ENCODE measurements at places on chromosomes 1 and 21.
A peak's percentile ranks its signal among the peaks of the same experiment; 100 is the strongest.

- no peak for DNase-seq
These were observed 11.5 kb downstream of the CNST start for GRCh38 chr1:246577720-246578106.

DNA sequence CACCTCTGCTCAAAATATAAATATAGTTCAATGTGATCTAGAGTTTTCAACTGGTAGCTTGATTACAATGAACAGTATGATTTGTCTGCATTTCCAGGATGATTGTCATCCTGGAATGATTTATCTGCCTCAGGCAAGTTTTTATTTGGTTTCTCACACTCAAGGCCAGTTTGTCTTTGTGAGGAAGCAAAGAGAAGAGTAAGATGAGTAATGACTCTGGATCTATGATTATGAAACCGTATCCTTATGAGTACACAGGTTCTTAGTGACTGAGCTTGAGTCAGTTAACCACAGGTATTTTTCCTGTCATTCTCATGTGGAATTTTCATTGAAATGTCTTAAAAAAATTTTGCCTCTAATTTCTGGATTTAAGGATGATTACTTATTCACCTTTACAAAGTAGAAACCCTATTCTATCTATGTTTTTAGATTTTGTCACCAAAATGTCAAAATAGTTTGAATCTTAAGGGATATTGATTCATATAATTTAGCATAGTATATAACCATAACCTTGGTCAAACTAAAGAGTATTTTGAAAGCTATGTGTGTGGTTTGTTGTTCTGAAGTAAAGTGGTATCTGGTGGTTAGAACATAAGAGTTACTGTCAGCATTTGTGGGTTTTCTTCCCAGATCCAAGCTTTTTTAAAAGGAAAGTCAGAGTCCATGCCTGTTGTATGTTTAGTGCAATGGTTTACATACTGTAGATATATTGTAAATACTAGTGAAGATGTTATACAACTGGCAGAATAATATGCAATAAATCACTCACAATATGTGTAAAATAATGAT, 145.0 kb downstream of the RASAL2 start:
- no peak for DNase-seq

GRCh38 chr1:199168888-199169585, 530.2 kb downstream of the PTPRC start:
- DNase-seq: no peak

GRCh38 chr1:63238721-63239120, 83.6 kb upstream of the FOXD3 start:
- no peak for DNase-seq

GRCh38 chr1:204584699-204585372, 68.6 kb downstream of the MDM4 start:
- no peak for DNase-seq

- no peak for DNase-seq
These were observed 2.3 kb downstream of the VANGL1 start for GRCh38 chr1:115644109-115644508.

GRCh38 chr1:155069551-155070157, 6.1 kb downstream of the EFNA4 start:
- DNase-seq: no peak

DNA sequence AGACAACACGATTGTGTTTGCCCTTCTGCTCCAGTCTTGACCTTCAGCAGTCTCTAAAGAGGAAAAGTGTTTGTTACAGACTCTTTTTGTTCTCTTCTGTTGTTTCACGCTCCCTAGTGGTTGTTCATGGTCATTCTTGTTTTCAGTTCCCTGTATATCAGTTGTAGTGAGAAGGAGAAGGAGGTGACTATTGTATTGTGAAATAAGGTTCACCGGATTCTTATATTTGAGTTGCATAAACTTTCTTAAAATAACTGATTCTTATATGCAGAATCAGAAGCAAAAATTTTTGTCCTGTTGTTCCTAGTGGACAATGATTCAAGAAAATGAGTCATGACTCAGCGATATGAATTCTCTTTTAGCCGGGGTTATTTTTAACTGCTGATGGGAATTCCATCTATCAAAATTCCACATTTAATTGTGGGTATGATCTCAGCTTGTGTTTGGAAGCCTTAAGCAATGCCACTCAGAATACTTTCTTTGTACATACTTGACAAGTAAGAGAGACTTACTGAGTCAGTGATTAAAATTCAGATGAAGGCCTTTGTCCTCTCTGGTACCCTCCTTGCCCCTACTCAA, 152.2 kb downstream of the CLEC20A start:
- peak; percentile 71 for DNase-seq

- no peak for DNase-seq
These were observed 505.5 kb downstream of the LMO4 start for GRCh38 chr1:87834151-87834550.

DNA sequence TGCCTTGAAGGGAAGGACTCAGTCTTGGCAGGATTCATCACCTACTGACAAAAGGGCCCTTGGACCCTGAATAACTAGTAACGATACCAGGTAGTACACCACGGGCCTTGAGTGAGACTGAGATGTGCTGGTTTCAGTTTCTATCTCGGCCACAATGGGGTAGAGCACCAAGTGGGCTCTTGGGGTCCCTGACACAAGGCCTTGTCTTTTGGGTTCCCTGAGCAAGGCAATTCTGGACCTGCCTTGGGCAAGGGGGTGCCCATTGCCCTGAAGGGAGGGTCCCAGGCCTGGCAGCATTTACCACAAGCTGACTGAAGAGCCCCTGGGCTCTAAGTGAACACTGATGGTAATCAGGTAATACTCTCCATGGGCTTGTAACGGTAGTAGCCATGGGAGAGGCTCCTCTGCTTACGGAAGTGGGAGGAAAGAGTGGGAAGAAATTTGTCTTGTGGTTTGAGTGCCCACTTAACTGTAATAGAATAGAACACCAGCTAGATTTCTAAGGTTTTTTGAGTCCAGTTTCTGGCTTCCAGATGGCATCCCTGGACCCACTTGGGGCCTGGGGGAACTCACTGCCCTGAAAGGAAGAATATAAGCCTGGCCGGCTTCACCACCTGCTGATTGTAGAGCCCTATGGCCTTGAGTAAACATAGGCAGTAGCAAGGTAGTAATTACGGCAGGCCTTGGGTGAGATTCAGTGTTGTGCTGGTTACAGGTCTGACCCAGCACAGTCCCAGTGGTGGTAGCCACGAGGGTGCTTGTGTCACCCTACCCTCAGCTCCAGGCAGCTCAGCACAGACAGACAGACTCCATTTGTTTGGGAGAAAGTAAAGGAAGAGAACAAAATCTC, 58.5 kb downstream of the WDR4 start:
- DNase-seq: no peak
